ENCODE measurements at places on chromosomes 2 and 18. TPM values are rescaled to one million over a fixed set of nuclear protein-coding genes. Genes with fewer than 3 reads are reported as not detected.

SNED1 gene
- 36.2 TPM for total RNA-seq

ABCB11 gene
- 0.32 TPM for total RNA-seq

HSPD1 gene
- total RNA-seq: 150 TPM

DNA sequence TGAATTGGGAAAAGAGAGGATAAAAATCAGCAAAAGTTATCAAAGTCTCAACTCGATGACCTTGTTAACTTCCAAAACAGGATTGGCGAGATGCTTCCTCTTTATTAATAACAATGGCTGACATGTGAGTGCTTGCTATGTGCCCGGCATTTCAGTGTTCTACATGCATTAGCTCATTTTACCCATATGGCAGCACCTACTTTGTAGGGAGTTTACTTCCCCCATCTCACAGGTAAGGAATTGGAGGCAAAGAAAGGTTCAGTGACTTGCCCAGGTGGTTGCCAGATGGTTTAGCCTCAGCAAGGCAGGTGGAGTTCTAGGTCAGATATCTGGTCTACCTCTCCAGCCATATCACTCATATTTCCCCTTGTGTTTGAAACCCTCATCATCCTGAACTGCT lies 12.4 kb downstream of the TFCP2L1 start:
- H3K27me3 ChIP-seq: no peaks in the 10 kb centered on the region
- no peak for DNase-seq

- H3K27me3 ChIP-seq: no peaks in the 10 kb centered on the region
- no peak overlapping the region for H3K27ac ChIP-seq
- H3K4me1 ChIP-seq: peaks cover 16% of the 10 kb centered on the region
- no peak for DNase-seq
Observed at GRCh38 chr18:616380-616995, 19.7 kb downstream of the CLUL1 start.

DNA sequence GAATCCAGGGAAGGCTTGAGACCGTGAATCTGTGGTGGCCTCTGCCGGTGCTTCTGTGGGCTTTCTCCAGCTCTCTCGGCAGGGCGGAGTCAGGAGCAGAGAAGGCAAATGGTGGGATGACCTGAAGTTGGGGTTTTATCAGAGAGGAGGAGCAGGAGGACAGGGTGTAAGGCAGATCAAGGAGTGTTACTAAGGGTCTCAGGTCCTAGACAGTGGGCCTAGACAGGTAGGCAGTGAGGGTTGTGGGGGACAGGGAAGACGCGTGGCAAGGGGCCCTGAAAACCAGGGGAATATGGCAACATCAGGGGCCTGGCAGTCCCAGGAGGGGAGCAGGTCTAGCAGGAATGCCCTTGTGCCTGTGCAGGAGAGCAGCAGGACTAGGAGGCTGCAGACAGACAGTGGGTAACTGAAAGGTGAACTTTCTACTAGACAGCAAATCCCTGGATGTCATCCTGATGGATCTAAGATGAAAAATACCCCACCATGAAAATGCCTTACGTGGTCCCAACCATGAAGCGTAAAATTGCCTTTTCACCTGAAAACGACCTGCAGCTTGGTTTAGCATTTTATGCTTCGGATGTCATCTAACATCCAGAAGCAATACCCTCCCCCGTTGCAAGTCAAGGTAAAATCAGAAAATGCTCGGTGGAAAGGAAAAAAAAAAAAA lies 42.1 kb downstream of the SRSF7 start:
- H3K36me3 ChIP-seq: peaks cover 5% of the 10 kb centered on the region
- no peaks in the 10 kb centered on the region for H3K27me3 ChIP-seq
- no peaks in the 10 kb centered on the region for H3K4me1 ChIP-seq
- no peak for DNase-seq
- no peak overlapping the region for H3K27ac ChIP-seq
- H3K4me3 ChIP-seq: no peak overlapping the region

GRCh38 chr2:103130857-103131256 lies 369.0 kb downstream of the TMEM182 start:
- H3K36me3 ChIP-seq: no peaks in the 10 kb centered on the region
- H3K4me1 ChIP-seq: no peaks in the 10 kb centered on the region
- H3K27me3 ChIP-seq: no peaks in the 10 kb centered on the region
- H3K4me3 ChIP-seq: no peak overlapping the region
- DNase-seq: no peak

Data from lower lobe of right lung (tissue), 2 donors.